ENCODE measurements at places on chromosomes 7 and 10.

GRCh38 chr7:143885951-143886350 lies 16.0 kb downstream of the TCAF1 start:
- no peak for DNase-seq

DNA sequence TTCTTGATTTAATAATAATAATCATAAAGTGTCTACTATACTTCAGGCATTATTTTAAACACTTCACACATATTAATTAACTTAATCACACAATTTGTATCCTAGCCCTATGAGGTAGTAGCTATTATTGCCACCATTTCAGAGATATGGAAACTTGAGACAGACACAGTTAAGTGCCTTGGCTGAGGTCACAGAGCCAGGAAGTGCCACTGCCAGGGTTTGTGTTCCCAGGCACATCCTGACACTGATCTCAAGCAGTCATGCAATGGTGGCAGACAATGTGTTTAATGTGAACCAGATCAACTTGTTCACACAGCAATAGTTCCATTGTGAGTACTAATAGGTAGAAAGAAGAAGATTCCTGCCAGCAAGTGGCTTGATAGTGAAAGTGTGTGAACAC lies 666.0 kb downstream of the SUGCT start:
- no peak for DNase-seq

- peak; percentile 79 for DNase-seq
Observed at GRCh38 chr10:119305860-119306513, 98.6 kb downstream of the GRK5 start.

DNA sequence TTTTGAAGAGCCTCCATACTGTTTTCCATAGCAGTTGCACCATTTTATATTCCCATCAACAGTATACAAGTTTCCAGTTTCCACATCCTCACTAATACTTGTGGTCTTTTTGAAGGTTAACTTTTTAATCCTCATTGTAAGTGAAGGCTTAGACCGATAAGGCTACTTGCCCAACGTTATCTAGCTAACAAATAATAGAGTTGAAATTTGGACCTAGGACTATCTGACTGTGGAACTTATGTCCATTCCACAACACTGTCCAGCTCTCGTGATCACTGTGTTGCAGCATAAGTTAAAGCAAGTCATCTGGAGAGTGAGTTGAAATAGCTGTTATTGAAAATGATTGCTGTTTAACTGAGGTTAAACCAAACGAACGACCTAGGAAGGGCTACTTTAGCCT lies 84.0 kb downstream of the ZNF92 start:
- DNase-seq: no peak

GRCh38 chr7:16301291-16301690 lies 120.0 kb downstream of the CRPPA start:
- no peak for DNase-seq

- DNase-seq: no peak
Observed at GRCh38 chr7:115822801-115823200, 207.8 kb downstream of the TFEC start.
